ENCODE measurements at places on chromosomes 2 and 18.

GRCh38 chr2:61832183-61832841 lies 21.5 kb downstream of the FAM161A start:
- no peak for DNase-seq

- no peak for DNase-seq
Measured at GRCh38 chr18:13211534-13211933, 7.0 kb upstream of the LDLRAD4 start.

GRCh38 chr2:215826838-215827441 lies 186.4 kb downstream of the MREG start:
- DNase-seq, result no peak

GRCh38 chr2:220466251-220466691 lies 838.8 kb downstream of the SLC4A3 start:
- no peak for DNase-seq

DNA sequence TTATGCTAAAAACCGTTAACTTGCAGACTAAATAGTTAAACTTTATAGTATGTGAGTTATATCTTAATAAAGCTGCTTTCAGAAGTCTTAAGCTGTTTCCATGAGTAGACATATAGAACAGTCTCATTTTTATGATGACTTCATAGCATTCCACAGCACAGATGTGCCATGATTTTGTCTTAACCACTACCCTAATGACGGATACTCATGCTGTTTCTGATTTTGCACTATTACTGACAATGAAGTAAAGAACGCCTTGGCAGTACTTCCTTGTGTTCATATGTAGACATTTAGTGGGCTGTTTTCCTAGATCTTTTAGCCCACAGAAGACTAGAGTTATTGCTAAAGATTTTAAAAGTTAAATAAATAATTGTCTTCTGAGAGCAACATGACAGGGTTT lies 175.6 kb upstream of the RAB6C start:
- DNase-seq, result no peak

DNA sequence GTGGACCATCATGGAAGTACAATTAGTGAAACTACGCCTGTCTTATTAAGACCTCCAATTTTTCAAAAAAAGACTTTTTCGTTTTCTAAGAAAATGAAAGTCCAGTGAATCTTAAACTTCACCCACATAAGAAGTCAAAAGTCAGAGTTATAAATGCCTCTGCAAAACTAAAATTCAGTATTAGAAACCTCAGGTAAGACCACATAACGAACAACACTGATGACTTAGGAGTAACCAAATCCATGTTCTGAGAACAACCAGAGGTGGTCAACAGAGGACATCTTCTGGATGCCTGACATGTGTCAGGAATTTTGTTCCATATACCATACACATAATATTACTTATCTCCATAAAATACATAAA lies 62.4 kb downstream of the RPL31 start:
- no peak for DNase-seq

DNA sequence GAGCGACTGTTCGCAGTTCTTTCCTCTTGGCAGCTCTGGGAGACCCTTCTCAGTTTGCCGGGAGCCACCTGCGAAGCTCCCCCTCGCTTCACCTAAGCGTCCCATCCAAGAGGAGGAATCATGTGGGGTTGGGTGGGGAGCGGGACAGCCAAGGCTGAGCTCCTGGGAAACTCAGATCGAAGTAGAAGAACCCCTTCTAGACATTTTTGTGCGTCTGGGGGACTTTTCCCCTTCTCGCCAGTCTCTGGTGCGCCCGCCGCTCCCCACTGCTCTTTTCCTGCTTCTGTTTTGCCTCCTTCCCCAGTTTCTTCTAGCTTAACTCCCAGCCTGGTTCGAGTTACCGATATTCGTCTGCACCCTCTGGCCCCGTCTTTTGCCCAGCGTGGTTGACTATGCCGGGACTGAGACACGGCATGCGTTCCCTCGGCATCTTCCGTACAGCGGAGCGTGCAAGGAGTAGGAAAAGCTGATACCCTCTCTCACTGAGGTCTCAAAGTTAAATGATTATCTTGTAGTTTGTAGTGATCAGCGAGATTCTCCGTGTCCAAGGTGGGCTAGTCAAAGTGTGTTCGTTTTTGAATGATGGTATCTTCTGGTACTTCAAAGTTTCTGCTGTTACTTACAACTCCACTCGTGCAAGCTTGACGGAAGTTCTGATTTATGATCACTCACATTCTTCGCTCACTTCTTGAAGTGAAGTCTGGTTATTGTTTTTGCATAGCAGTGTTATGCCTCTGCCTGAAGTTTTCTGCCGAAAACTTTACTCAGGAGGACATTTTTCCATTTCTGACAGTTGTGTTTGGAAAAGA lies 664 bp downstream of the CAMKMT start:
- DNase-seq, result peak; percentile 70

DNA sequence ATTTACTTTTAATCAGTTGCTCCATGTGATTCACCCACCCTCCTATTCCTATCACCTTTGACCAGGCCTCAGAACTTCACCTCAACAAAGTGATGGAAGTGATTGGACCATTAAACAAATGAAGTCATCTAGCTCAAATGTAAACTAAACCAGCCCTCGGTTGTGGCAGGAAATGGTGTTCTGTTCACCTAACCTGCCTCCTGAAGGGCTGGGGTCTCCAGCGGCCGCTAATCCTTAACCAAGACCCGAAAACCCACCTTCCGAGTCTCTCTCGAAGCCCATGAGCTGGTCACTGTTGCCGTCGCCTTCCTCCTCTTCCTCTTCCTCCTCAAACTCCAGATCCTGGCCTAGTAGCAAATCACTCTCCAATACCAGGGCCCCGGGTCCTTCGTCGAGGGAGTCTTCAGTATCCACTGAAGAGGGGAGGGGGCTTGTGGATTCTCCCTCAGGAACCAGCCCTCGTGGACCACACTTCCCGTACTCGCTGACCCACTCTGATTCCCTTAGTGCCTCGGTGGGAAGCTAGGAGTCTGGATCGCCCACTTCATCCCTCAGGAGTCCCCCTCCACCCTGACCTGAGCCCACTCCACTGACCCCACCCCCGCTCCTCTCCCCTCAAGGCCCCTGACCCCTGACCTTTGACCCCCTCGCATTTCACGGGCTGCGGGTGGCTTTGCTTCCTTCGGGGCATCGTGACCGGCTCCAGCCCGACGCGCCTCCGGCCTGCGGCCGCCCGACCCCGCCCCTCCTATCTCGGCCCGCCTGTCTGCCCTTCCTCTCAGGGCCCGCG lies 503 bp downstream of the ZNF513 start:
- no peak for DNase-seq

DNA sequence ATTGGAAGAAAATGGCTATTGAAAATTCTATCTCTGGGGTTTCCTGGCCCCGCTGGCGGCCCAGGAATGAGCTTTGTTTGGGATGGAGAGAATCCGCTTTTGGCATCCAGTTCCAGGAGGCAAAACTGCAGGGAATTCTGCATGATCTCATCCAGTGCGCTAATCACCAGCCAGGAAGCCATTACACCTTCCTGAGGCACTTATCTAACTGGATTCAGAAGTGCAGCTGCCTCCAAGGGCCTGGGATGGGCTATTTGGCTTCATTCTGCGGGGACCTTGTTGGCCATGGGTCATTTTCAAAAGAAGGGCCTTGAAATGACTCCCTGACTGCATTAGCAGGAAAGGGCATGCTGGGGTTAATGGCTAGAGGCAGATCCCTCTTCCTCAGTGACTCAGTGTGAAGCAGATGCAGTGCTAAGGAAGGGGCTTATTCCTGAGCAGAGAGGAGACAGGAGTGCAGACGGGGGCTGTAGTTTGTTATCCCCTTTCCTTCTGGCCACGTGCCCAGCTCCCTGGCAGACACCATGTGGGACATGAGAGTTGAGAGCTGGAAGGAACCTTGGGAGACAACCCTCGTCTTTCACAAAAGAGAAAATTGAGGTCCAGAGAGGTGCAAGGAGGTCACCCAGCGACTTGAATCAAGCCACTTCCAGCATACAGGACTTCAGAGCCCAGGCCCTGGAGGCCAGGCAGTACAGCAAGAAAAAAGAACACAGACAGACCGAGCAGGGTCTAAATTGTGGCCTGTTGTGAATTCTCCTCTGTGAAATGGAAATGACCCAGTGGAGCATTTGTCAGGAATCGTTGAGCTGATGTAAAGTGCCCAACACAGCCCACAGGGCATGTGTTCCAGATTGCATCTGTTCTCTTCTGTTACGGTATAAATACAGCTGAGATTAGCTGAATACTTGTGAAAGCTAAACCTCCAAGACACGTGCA lies 161.8 kb downstream of the PRKCE start:
- no peak for DNase-seq

GRCh38 chr2:224545884-224546644 lies 39.1 kb downstream of the CUL3 start:
- DNase-seq, result no peak

- DNase-seq, result no peak
Measured at GRCh38 chr2:126370201-126370600, 285.8 kb upstream of the GYPC start.

DNA sequence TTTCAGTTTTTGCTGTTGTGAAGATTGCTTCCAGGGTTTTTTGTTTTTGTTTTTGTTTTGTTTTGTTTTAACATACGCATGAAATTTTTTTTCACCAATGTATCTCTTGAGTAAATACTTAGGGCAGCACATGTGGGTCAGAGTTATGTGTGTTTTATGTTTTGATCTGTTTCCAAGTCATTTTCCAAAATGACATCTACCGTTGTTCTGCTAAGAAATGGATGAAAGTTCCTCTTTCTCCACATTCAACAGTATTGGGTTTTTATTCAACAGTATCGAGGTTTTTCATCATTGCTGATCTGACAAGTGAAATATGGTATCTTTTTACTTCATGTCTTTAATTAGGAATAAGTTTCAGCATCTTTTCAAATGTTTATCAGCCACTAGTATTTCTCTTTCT lies 16.7 kb downstream of the RNF144A start:
- DNase-seq, result no peak

- DNase-seq, result no peak
Measured at GRCh38 chr2:226184540-226184939, 615.1 kb downstream of the IRS1 start.

DNA sequence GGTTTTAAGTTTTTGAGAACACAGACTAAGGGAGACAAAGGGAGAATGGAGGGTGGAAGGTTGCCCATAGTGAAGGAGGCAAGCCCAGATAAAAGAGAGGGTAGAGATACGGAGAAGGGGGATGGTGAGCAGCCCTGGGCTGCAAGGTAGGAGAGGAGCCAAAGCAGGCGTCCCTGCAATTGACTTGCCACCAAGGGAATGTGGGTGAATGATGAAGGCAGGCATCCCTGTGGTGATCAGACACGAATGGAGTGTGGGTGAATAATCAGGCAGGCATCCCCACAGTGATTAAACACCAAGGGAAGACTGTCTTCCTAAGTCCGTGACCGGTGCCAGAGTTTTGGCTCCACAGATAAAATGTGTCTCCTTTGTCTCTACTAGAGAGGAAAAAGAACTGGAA lies 16.5 kb upstream of the ALPK2 start:
- no peak for DNase-seq

DNA sequence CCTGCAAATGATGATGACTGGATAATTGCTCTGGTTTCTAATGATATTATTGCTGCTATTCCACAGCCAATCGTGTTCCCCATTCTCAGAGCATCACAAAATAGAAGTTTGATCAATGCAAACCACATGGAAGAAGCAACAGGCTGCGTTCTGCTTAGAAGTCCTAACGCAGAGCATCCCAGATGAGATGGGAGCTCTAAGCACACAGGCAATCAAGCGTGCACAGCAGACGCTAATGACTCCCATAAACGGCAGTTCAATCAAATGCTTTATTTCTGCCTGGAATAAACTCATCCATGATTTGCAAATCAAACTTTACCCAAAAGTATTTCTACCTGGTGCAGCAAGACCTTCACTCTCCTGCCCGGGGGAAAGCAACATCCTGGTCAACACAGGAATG lies 304.2 kb downstream of the FBXO15 start:
- no peak for DNase-seq

- no peak for DNase-seq
Measured at GRCh38 chr2:15919716-15920434, 20.5 kb upstream of the MYCN start.

DNA sequence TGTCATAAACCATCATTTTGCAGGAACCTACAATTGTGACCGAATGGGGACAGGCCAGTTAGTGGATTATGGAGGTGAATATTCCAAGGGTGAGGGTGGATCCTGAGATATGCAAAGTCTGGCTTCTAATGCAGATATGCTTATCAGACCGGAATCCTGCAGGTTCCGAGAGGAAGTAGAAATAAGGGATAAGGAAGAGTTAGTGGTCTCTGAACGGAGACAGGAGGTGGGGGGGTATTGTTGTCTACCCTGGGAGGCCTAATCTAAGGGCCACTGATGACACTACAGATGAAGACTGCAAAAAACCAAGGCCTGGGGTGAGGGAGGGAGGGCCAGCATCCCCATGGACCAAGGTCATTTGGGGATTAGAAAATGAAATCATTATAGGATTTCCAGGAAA lies 67.7 kb upstream of the GATA6 start:
- DNase-seq, result no peak

GRCh38 chr2:37191253-37191652 lies 2.8 kb upstream of the SULT6B1 start:
- no peak for DNase-seq

DNA sequence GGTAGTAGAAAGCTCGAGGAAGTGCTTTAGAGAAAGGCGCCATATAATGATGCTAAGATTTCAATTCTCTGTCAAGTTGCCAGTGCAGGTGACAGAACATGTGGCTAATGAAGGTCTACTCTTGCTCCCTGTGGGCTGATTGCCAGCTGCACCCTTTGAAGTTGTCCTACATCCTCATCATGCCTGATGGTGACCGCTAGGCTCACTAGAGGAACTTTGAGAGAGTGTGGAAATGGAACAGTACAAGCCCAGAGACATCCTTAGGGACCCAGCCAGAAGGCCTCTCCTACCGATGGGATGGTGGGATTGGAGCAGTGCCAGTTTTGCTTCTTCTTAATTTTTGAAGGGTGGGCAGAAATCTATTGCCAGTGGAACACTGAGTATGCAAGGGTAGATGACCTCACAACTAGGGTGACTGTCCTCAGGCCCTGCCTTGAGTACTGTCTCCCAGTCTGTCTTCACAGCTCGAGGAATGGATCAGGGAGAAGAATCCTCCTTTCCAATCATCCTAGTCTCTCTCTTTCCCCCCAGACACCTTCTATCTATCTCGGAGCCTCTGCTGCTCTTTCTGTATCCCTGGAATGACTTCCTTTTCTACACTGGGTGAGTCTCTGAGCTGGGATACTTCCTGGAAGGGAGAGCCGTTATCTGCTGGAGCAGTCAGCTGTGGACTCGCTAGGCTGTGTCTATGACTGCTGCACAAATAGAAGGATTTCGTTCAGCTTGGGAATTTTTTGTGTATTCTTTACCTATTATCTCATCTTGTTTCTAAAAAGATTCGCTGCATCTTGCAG lies 33.5 kb downstream of the LGALSL start:
- no peak for DNase-seq

DNA sequence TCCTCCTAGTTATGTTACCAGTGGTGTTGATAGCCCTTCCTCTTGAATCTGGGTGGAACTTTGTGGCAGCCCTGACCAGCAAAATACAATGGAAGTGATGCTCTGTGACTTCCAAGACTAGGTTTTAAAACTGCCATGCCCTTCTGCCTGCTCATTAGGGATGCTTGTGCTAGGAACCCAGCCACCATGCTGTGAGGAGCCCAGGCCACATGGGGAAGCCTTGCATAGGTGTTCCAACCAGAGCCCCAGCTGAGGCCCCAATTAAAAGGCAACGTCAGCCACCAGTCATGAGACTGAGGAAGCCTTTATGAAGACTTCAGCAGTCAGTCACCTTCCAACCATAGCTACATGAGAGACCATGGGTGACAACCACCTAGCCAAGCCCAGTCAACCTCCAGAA lies 14.0 kb upstream of the MAPRE2 start:
- DNase-seq, result no peak

- no peak for DNase-seq
Measured at GRCh38 chr2:43041661-43042360, 184.6 kb downstream of the ZFP36L2 start.

GRCh38 chr18:36337679-36338402 lies 40.3 kb downstream of the FHOD3 start:
- DNase-seq, result no peak

Data from activated T-cell treated with anti-CD3 and anti-CD28 coated beads, Interleukin-2, amount 50 U/mL, for 48 hours (primary cell).